ENCODE measurements at places on chromosomes 12 and 14.

GRCh38 chr12:71636704-71637115, 26.9 kb downstream of the ZFC3H1 start:
- no peak for DNase-seq

- no peak for DNase-seq
These were observed 376.0 kb upstream of the PDE3A start for GRCh38 chr12:19992311-19992710.

GRCh38 chr14:24388474-24389179, 10.2 kb upstream of the NYNRIN start:
- no peak for DNase-seq

DNA sequence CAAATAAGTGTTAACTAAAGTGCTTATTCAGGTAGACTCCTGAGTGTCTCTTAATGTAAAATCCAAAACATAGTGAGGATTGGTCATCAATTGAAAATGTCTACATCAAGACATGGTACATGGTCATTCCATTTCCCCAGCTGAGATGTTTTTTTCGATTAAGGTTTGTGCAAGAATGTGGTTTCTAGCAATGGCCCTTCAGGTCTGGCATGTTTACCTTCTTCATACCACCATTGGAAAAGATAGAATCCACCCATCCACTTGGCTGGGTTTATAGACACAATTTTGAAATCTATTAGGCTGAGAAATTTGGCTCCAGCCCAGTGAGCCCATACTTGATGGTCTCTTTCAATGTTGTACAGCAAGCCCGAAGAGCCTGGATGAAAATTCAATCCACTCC, 145.9 kb downstream of the ANO4 start:
- no peak for DNase-seq

DNA sequence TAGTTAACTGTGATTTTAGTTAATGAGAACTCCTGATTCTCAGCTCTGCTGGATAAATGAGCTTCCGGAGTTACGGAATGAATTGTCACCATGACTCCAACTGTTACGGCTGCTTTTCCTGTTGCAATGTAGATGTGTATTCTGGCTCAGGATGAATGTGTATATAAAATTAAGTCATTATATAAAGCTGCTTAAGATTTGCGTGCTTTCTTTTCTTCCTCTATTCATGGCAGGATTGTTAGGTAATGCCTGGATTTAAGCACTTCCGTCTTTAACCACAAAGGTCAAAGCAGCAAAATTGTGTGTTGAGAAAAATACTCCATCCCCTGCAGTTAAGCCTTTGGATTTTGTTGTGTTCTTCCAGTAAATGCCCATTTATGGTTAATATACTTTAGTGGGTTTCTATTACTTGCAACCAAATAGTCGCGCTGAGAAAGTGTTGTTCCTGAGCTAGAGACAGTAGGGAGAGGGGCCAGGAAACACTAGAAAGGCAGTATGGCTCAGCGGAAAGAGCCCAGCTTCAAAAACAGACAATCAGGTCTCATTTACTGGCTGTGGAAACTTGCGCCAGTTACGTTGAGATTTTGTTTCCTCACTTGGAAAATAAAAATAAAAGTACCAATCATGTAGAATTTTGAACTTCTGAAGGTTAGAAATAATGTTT, 9.4 kb upstream of the CCDC175 start:
- no peak for DNase-seq

DNA sequence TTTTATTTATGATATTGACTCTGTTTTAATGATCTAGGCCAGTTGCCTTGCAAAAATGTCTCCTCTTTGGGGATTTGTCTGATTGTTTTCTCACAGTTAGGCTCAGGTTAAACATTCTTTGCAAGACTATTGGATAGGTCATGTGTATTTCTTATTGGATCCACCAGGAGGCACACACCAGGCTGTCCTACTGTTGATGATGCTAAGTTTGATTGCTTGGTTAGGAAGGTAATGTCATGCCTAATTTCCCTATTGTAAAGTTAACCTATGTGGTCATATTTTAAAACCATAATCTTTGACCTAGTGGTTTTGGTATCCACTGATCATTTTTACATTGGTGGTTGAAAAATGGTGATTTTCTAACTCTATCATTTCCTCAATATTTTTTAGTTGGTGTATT, 137.1 kb downstream of the BRMS1L start:
- DNase-seq = no peak

GRCh38 chr12:85831327-85831990, 4.8 kb downstream of the RASSF9 start:
- no peak for DNase-seq

DNA sequence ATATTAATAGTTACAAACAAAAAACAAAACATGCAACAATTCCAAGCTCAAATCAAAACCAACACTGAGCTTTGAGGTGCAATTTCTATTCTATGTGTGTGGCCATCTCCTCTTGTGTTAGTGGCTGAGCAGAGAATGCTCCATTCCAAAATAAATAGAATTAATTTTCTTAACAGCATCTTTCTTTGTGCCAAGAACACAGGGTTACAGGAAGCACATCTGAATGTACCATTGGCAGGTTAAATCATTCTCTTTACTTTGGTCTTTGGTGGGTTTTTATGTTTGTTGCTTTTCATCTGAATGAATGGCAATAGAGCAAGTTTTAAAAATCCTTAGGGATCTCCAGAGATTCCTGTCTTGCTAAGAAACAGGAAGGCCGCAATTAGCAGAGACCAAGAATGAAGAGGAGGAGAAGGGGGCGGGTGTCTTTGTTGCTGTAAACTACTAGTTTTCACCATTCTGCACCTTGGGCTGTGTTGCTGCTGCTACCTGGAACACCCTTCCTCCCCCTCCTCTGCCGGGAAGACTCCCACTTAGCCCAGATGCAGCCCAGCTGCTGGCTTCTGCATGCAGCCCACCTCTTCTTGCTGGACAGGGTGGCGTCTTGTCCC, 165.0 kb downstream of the RGS6 start:
- no peak for DNase-seq

- DNase-seq = no peak
These were observed 504.3 kb downstream of the SLC16A7 start for GRCh38 chr12:60100160-60100559.

- no peak for DNase-seq
These were observed 1.5 kb upstream of the YARS2 start for GRCh38 chr12:32757157-32757556.

GRCh38 chr12:6959058-6959804, 8.1 kb downstream of the PTPN6 start:
- no peak for DNase-seq

- DNase-seq = no peak
These were observed 12.7 kb downstream of the OSBPL8 start for GRCh38 chr12:76546889-76547288.

- DNase-seq = no peak
These were observed 311.7 kb downstream of the ACSS3 start for GRCh38 chr12:81389550-81390099.

GRCh38 chr12:23756416-23756815, 193.1 kb downstream of the SOX5 start:
- no peak for DNase-seq

DNA sequence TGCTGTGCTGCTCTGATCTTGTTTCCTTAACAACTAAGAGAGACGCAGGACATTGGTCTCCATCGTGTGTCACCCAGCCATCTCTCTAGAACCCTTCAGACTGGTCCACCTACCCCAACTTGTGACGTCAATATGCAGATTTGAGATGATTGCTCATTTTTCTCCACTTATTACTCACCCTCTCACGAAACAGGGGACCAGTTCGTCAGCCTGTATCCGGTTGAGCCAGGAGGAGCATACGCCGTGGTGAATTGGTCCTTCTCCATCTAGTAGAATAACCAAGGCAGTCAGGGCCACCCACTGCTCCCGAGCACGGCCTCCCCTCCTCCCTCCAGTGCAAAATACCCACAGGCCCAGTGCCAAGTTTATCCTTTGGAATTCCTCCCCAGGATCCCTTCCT, 36.2 kb upstream of the FBXO21 start:
- no peak for DNase-seq

All from stimulated activated CD8-positive, alpha-beta memory T cell treated with anti-CD3 and anti-CD28 coated beads, Interleukin-15, amount 100 ng/mL, for 1 hour (primary cell).